ENCODE measurements at places on chromosomes 7 and 10.

- DNase-seq: no peak
Observed at GRCh38 chr7:51045319-51046102, 262.8 kb upstream of the GRB10 start.

GRCh38 chr7:149799397-149800168 is 26.2 kb upstream of the ZNF467 start:
- DNase-seq: no peak

- DNase-seq: no peak
Observed at GRCh38 chr10:107450056-107450455, 285.6 kb upstream of the SORCS1 start.

- no peak for DNase-seq
Observed at GRCh38 chr7:33186192-33186591, 56.8 kb downstream of the BBS9 start.

DNA sequence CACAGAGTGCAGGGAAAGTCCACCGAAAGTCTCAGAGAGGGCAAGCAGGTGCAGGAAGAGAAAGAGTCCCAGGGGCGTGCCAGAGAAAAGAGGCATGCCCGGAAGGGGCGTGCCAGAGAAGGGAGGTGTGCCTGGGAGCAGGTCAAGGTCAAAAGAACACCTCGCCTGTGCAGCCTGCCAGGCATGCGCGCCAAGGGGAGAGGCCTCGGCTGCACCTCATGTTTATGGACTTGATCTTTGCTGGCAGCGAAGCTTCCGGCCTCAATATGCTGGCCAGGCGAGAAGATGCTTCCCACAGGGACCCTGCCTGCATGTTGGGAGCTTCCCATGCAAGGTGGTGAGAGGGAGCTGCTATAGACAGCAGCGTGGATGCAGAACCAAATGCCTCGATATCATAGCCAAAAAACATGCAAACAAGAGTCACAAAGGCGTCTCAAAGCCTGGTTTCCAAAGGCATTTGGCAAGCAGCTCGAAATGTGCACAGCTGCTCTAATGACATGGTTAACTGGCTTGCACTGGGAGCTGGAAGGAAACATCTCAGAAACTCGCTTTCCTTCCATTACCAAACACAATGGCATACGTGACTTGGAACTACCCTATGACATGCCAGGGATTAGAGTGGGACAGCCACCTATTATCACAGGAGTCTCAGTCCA is 192.5 kb upstream of the PPP2R2D start:
- no peak for DNase-seq

DNA sequence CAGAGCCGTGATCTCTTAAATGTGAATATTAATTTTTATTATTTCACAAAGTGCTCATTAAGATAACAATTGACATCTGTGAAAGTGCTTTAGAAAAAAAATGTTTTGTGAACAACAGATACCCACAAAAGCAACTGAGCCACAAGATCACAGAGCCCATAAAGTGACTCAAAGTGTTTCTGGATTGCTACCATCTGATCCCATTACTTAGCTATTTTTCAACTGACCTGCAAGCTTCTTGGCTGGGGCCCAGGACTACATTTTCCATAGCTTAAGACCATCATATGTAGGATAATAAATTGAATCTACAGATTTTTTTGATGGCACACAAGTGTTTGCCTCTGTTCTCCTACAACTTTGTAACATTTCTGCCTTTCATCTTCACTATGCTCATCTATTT is 674.4 kb downstream of the PHTF2 start:
- DNase-seq: no peak

DNA sequence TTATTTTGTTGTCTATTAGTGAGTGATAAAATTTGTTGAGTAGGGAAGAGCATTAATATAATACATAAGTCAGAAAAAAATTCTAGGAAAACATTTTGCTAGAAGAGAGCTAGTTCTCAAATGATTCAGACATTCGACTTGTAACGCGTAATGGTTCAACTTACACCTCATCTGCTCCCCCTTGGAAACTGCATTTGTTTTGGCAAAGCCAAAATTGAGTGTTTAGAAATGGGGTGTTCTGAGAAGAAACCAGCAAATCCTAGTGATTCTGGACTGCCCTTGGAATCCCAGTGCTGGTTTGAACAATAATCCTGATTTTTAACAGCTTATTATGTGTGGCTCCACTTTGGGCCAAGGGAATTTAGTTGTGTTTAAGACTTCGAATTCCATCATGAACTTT is 475.7 kb downstream of the SUGCT start:
- no peak for DNase-seq

DNA sequence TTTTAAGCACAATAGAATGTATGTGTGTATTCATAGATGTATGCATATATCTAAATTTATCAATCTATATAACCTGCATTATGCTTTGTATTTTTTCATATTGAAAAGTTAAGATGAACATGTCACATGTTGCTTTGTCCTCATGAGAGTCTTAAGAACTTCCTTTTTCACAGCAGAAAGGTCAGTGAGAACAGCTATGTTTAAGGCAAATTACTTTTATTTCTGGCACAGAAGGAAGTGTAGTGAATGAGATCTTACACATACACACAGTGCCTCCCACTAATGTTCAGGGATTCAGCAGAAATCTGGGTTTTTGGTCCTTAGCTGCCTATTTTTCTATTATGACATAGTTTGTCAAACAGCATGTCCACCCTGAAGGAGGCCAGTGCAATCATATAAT is 134.8 kb downstream of the TMEM26 start:
- DNase-seq: no peak

- DNase-seq: no peak
Observed at GRCh38 chr10:75398200-75398691, 3.3 kb downstream of the ZNF503 start.

DNA sequence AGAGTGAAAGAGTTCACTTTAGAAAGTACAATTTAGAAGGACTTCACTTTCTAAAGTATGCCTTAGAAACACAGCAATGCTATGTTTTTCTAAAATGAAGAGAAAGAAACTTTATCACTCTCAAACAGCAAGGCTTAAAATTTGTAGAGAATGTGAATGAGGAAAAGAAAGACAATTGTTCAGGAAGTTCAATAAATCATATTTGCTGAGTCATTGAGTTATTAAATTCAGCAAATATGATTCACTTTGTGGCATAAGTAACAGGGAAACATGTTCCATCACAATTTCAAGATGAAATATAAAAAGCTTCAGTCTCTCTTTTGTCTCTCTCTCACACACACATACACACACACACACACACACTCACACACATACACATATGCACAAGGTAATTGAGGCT is 187.9 kb downstream of the PCDH15 start:
- no peak for DNase-seq

GRCh38 chr10:114412907-114413797 is 8.8 kb upstream of the AFAP1L2 start:
- peak; percentile 48 for DNase-seq

GRCh38 chr10:3902054-3902808 is 117.2 kb upstream of the KLF6 start:
- no peak for DNase-seq

- DNase-seq: no peak
Observed at GRCh38 chr7:11689096-11689495, 142.9 kb downstream of the THSD7A start.

DNA sequence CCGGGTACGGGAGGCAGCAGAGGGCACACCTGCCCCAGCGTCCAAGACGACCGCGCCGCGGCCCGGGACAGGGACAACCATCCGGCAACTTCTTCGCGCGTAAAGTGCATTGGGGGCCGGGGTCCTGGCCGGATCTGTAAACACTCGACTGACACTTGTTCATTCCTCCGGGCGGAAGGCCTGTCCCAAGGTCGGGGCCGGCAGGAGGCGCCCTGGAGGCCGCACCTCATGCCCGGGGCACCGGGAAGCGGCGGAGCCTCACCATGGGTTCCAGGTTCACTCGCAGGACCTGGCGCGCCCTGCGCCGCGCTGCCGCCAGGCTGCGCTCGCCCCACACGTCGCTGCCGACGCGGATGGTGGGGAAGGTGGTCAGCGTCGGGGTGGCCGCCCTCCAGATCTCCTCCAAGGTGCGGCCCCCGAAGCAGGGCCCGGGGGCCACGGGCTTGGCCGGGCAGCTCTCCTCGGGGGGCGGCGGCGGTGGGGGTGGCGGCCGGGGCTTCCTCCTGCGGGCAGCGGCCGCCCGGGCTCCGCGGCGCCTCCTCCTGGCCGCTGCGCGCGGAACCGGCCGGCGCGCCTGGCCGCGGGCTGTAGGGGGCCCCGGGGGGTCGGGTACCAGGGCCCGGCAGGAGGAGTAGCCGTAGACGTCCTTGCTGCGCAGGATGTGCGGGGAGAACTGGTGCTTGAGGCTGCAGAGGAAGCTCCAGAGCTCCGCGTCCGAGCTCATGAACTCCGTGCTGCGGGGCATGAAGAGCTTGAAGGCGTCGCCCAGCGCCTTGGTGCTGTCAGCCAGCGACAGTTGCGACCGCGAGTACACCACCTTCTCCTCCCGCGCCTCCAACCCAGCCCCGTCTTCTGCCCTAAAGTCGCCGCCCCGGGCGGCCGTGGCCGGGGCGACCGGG is 746 bp downstream of the CCDC71L start:
- no peak for DNase-seq

- no peak for DNase-seq
Observed at GRCh38 chr7:140653319-140654108, 12.9 kb upstream of the DENND2A start.

- no peak for DNase-seq
Observed at GRCh38 chr10:88253-88652, 39.2 kb upstream of the TUBB8 start.

DNA sequence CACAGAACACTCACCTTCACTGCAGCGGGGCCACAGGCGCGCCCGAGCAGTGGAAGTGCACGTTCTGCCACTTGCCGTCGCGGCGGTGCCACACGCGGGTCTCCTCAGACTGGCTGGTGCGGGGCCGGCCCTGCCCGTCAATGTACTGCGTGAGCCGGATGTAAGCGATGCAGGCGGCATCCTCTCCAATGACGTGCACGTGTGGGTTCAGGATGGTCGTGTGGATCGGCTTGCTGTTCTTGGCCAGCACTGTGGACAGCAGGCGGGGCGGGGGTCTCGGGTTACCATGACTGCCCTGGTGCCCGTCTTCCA is 19.2 kb downstream of the YKT6 start:
- DNase-seq: no peak

DNA sequence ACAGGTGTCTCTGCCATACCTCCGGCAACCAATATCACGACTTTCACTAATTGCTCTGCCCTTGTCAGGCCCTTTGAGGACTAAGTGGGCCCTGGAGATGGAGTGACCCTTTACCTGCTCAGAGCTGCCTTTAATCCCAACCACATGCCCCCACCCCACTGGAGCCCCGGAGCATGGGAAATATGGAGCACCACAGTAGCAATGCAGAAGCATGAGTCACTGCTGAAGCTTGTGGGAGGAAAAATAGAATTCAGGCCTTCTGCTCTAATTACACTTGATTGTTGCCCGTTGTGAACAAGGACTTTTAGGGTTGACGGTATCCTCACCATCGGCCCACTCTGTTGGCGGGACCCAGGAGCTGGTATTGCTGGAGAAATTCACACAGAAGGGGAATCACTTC is 52.5 kb upstream of the FRMD4A start:
- no peak for DNase-seq

DNA sequence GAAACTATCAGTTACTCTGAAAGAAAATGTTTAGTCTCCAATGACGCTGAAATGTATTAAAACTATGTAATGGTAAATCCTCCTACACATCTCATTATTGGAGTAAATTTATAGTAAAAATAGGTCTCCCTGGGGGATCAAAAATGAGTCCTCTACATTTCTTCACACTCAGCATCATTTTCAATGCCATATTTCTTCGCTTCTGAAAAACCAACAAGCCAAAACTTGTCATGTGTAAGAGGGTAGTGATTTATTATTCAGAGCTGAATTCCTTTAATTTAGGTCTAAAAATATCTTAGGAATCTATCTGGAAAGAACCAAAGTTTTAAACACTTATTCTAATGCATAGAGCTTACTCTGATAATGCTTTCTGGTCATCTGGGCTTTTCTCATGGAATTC is 3.0 kb downstream of the PDK4 start:
- no peak for DNase-seq

DNA sequence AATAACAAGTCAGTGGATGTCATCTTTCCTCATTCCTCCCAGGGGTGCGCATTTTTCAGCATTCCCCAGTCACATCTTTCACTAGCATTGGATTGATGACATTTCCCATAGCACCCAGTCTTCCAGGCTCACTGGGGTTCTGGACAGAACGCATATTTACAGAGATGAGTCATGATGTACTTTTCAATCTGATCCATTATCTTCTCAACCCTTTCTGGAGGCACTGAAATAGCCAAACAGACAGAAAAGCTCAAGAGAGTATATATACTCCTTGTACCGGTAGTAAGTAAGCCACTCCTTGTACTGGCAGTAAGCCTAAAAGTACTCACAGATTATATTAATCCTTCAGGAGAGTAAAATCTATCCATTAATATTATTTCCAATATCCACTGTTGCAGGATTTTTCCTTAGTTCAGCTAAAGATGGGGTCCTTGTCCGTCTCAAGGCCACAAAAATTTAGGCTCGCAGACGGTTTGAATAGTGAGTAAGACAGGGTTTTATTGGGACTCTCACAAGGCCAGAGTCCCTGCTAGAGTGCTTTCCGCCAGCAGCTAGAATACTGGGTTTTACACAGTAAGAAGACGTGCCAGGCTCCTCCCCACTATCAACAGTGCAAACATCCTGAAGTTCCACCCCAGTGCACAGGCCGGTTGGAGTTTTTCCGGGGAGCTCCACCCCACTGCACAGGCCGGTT is 60.8 kb downstream of the MDH2 start:
- DNase-seq: no peak

DNA sequence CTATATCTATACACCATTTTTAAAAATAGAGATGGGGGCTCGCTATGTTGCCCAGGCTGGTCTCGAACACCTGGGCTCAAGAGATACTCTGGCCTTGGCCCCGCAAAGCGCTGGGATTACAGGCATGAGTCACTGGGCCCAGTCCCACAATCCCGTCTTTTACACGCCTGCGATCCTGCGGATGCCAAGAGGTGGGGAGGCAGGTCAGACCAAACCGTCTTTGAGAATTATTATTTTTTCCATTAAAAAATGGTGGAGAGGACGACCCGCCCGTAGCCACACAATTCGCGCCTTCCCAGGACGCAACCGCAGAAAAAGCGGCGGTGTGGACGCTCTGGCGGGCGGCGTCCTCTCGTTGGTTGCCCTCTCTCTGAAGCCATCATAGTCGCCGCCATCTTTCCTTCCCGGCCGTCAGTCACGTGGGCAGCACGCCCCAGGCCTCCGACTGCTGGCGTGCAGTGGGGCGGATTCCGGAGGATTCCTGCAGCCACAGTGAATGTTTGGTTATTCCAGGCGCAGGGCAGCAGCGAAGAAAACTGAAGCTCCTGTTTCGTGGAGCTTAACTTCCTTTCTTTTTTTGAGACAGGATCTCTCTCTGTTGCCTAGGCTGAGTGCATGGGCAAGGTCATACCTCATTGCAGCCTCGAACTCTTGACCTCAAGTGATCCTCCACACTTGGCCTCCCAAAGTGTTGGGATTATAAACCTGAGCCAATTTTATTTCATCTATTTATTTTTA is 9.9 kb upstream of the EPHB4 start:
- peak; percentile 79 for DNase-seq

DNA sequence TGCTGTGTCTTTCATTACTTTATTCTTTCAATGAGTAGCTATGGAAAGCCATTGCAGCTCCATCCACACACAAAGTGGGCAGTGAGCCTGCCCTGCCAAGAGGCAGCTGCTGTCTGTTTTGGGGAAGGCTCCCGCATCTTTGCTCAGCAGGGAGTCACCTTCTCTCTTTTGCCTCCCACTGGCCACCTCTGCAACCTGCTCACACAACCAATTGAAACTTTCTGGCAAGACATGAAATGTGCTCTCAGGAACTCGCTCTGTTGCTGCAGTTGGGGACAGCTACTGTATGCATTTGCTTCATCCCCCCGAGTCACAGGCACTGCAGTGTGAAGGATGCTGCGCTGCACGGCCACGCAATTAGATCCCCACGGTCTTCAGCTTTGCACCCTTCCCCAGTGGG is 244.8 kb upstream of the NFE2L3 start:
- DNase-seq: no peak

- DNase-seq: no peak
Observed at GRCh38 chr10:129767751-129768150, 196.3 kb downstream of the EBF3 start.
